ENCODE measurements at places on chromosomes 3 and 15. TPM values are rescaled to one million over a fixed set of nuclear protein-coding genes. Genes with fewer than 3 reads are reported as not detected.

Gene CEMIP
- 1.2 TPM for total RNA-seq

Gene SLCO2A1
- 0.11 TPM for total RNA-seq

Gene KNSTRN
- 69.1 TPM for total RNA-seq

Gene RTP2
- total RNA-seq: not detected

Gene TGM4
- total RNA-seq: 1.3 TPM

Gene INSYN1
- total RNA-seq: 0.24 TPM

Gene KBTBD13
- not detected for total RNA-seq

Gene TMIE
- not detected for total RNA-seq

Gene IFRD2
- total RNA-seq: 166 TPM

Gene BMF
- total RNA-seq: 0.34 TPM

Gene USP50
- not detected for total RNA-seq

Gene DLL4
- not detected for total RNA-seq

Gene CCDC9B
- total RNA-seq: 61.7 TPM

Gene IL5RA
- not detected for total RNA-seq

Gene ZBBX
- total RNA-seq: not detected

Gene MFAP1
- total RNA-seq: 33.7 TPM

Gene ROPN1
- total RNA-seq: not detected

Gene IL17RE
- 12.8 TPM for total RNA-seq

Gene SLC28A2
- not detected for total RNA-seq

Gene USP19
- 29.6 TPM for total RNA-seq

Gene LRRC58
- 25.3 TPM for total RNA-seq

Gene MCTP2
- total RNA-seq: 14.5 TPM

Gene PLCB2
- 1.5 TPM for total RNA-seq

Gene ZIC4
- not detected for total RNA-seq

Gene CA12
- total RNA-seq: 32.3 TPM

Gene FGF7
- not detected for total RNA-seq

Gene RBP2
- total RNA-seq: not detected
